ENCODE measurements at places on chromosomes 3 and 15. TPM values are rescaled to one million over a fixed set of nuclear protein-coding genes. Genes with fewer than 3 reads are reported as not detected.
A peak's percentile ranks its signal among the peaks of the same experiment; 100 is the strongest.

DNA sequence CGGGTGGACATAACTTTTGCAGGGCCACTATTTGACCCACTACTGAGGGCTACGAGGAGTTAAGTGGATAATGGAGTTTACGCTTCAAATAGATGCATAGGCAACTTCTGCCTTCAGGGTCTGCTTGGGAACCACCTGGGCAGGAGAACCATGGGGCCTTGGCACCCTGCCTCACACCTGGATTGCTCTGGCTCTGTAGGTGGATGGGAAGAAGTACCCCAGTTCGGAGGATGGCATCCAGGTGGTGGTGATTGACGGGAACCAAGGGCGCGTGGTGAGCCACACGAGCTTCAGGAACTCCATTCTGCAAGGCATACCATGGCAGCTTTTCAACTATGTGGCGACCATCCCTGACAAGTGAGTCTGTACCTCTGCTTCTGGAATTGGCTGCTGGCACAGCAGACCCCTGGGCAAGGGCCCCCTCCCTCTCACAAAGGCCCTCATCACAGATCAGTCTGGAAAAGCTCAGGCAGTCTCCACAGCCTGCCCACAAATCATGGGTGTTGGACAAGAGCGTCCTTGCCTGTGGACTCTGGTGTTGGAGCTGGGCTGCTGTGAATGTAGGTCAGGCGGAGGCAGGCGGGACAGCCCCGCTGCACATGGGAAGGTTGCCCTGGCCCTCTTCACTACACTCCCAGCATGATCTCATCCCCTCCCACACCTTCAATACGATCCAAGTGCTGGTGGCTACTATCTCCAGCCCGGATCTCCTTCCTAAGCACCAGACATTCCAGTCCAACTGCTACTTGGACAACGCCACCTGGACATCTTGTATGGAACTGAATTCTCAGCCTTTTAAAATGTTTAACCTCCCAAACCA lies 46.7 kb downstream of the MESD start:
- peak; percentile 53 for DNase-seq

Gene SCN10A
- 0.02 TPM for total RNA-seq

Gene CPEB1
- total RNA-seq = 0.72 TPM

Gene MOBP
- total RNA-seq = not detected

DNA sequence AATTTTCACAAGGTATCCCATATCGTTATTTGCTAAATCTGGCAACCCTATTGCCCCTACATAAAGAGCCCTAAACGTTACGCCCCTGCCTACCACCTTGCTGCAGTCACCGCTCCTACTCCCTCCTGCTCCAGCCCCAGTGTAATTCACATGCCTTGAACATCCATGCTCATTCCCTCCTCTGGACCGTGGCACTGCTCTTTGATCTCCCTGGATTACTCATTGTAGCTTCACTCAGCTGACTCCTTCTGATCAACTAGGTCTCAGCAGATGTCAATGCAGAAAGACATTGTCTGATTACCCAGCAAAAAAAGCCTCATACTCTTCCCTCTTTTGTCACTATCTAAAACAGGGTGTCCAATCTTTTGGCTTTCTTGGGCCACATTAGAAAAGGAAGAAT lies 40.7 kb upstream of the KBTBD8 start:
- no peak for DNase-seq

DNA sequence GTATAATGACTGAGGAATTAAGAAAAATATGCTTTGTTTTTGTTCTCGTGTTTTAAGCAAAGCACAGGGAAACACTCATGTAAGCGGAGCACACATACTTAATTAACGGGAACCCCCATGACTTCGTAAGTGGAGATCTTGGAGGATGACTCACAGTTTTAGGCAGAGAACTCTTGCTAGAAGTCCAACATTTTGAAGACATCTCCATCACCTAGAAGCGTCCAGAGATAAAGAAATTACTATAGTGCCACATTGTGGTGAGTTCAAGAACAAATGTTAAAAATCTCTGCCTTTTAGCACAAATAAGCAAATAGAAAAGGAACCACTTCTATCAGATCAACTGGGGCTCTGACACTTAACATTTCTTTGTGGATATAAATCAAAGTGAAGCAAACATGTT lies 194.1 kb upstream of the ARHGEF26 start:
- no peak for DNase-seq

- no peak for DNase-seq
Observed at GRCh38 chr3:172666181-172666872, 44.5 kb downstream of the NCEH1 start.

- no peak for DNase-seq
Observed at GRCh38 chr3:150899141-150899540, 6.1 kb downstream of the MINDY4B start.

All from left ventricle myocardium superior (tissue), 1 donor.